ENCODE measurements at places on chromosomes 16 and 17.

- DNase-seq = no peak
Measured at GRCh38 chr17:17525956-17526355, 29.8 kb upstream of the RASD1 start.

- no peak for DNase-seq
Measured at GRCh38 chr17:4369557-4370230, 3.2 kb upstream of the UBE2G1 start.

DNA sequence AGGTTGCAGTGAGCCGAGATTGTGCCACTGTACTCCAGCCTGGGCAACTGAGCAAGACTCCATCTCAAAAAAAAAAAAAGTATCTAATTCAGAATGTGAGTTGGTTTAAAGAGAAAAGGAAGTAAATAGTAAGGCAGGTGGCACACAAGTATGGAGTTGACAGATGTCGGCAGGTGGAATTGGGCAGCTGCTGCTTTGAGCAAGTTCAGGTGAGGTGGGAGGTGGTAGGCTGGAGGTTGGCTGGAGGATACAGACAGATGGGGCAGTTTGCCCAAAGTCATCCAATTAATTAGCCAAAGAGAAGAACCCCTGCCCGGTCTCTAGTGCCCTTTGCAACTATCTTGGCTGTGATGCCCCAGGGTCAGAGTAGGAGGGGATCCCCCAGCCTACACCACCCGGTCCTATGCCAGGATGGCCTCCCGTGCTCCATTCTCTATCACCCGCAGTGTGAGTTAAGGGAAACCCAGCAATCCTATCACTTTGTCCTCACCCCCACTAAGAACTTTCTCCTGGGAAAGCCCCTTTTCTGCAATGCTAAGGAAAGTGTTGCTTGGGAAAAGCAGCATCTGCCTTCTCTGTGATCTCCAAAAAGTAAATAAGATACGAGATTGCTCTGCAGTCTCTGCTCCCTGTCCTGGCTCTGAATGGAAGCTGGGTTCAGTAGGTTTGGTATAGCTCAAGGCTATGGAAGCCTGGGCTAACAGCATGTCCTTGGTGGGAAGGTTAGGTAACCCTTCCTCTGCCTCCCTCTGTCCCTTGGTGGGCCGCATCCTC lies 32.2 kb downstream of the SLC12A3 start:
- no peak for DNase-seq

DNA sequence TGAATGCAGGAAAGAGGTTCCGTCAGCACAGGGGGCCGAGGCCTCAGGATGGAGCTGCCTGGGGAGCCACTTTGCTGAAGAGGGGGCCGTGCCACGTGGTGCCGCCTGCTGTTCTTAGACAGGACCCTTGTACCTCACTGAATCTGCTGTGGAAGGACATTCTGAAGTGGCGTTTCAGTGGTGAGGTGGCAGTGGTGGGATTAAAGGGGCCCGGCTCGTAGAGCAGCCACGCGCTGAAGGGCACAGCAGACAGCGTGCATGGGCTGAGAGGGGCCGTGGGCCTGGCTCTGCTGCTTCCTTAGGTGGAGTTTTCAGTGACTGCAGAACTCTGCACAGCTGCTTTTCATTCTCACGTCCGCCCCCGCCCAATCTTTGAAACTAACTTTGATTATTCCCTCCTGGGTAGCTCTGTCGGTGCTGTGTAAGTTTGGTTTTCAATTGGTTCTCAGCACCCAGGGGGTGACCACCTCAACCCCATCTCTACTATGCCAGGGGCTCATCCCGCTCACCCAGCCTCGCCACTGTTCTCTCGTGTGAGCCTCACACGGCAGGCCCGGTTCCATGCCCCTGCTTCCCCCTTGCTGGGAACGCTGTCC lies 70.3 kb downstream of the SEC14L1 start:
- DNase-seq = no peak

DNA sequence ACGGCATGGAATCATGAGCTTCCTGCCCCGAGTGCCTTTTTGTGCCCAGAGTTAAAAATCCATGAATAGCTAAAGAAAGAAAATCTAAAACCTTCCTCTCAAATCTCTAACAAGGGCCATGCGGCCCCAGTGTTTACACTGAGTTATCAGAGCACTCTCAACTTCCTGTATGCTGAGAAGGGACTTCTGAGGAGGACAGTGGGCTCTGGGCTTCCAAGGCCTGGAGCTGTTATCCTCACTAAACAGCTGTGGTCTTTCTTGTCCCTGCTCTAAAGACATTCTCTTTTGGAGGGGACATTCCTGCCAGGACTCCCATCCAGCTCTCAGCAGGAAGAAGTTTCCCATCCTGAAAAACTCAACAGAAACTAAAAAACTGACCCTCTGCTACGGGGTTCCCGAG lies 135.6 kb downstream of the AATF start:
- DNase-seq = no peak

- no peak for DNase-seq
Measured at GRCh38 chr17:17472333-17472920, 4.4 kb upstream of the MED9 start.

DNA sequence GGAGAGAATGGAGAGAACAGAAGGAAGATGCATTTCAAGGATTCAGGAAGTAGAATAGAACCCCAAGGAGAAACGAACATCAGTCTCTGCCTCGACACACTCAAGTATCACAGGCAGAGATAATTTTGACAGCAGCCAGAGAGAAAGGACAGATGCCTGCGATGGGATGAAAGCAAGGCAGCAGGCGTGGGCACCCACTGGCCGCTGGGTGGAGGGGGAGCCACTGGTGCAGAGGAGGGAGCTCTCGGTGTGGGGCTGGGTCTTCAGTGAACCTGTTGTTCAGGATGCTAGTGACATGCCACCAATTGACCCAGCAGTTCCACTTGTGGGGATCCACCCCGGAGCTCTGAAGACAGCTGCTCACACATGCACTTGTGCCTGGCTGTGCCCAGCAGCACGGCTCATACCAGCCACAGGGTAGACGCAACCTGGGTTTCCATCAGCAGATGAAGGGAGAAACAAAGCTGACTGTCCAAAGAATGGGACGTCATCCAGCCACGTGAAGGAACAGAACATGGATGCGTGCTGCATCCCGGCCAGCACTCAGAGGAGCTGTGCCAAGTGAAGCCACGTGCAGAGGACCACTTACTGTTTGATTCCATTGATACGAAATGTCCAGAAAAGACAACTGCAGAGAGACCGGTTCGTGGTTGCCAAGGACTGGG lies 127.0 kb downstream of the BANP start:
- DNase-seq = no peak

DNA sequence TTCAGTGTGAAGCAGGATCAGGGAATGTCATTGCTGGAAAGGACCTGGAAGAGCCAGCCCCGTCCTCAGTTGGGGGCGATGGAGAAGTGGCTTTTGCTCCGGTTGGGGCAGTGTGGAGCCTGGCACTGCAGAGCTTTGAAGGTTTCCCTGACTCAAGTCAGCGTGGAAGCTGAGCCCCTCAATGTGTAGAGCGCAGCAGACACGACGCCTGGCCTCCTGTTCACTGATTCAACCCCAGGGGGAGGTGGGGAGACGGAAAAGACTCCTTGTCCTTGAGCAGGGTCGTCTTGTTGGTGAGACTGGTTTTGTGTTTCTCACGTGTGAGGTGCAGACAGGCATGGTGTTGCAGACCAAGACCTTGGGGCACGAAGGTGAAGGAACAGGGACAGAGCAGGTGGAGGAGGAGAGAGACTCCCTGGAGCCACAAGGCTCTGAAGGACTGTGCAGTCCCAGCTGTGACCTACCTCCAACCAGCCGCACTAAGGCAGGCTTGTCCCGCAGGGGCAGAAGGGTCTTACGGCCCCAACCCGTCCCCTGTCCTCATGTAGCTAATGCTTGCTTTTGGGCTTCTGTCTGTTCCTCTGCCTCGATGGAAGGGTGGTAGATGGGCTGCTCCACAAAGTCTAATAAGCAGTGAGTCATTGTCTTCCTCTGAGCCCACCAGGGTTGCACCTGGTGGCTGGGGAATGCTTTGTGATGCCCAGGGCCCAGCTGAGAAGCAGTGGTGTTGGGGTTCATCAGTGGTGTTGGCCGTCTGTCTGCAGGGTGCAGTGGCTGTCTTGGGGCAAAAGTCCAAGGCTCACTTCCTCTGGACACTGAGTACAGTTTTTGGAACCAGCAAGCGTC lies 47.8 kb downstream of the MPRIP start:
- no peak for DNase-seq

- DNase-seq = no peak
Measured at GRCh38 chr17:15121426-15121825, 143.7 kb downstream of the PMP22 start.

DNA sequence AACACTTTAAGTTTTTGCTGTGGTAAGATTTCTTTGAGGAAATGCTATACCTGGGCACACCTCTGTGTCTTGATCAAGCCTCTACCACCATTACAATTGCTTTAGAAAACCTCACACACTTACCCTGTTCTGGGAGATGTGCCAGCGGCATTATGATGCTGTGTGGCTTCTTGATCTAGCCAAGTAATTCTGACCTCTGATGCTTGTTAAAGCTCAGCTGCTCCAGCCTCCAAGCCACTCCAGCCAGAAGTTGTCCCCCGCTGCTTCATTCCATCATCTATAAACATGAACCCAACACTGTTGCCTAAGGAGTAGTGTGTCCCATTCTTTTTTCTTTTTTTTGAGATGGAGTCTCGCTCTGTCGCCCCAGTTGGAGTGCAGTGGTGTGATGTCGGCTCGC lies 60.1 kb downstream of the CYLD start:
- no peak for DNase-seq

DNA sequence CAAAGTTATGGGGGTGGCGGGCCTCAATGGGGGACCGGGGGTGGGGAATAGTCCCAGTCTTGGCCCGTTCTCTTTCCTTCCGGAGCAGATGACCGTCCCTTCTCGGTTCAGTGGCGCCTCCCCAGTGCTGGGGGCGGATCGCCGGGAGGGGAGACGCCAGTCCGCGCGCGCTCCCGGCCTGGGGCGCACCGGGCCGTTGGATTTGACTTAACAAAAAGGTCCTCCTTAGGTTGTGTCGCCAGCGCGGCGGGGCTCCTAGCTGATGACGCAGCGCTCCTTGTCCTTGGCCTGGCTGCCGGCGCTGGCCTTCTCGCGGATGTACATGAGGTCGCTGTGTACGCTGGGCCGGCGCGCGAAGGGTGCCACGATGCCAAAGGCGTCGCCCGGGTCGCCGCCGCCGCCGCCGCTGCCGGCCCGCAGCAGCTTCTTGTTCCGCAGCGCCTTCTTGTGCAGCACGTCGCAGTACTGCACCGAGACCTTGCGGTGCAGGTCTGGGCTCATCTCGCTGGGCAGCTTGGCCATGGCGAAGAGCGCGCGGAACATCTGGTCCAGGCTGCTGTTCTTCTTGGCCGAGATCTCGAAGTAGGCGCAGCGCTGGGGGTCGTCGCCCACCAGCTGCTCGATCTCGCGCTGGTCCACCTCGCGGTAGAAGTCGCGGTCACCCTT lies 1.2 kb downstream of the RASD1 start:
- no peak for DNase-seq

GRCh38 chr17:36066365-36066985 lies 2.4 kb downstream of the CCL18 start:
- no peak for DNase-seq

DNA sequence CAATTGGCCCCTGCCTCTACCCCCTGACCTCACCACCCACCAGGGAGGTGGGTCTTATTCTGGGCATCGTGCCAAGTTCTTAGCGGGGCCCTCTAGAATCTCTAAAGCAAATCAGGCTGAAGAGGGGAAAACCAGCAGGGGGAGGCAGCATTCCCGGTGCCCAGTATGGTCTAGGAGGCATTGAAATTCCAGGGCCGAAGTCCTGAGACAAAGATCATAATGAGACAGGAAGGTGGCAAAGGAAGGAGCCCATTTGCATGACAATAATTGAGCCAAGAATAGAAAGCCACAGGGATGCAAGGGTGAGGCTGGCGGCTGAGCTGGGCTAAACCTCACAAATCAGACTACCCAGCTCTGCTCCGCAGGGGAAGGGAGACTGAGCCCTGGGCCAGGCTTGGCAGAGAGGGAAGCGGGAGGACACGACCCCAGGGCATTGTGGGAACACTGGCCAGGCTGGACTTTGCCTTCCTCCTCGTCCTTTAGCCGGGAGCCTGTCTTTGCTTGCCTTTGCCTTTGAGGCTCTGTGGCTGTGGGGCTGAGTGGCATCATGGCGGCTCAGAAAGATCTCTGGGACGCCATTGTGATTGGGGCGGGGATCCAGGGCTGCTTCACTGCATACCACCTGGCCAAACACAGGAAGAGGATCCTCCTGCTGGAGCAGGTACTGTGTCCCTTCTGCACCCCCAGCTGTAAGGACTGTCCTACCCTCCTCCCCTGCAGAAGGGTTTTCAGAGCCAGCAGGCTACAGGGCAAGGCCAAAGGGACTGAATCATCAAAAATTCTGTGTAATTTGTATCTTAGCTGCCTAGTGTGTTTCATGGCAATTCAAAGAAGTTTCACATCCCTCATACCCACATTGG lies at the start of gene PIPOX:
Gene PIPOX, plus strand, starts transcription at position 463 of the 860 bp plus-strand sequence. Its CDS starts 85 bp downstream, at position 548.
- no peak for DNase-seq

DNA sequence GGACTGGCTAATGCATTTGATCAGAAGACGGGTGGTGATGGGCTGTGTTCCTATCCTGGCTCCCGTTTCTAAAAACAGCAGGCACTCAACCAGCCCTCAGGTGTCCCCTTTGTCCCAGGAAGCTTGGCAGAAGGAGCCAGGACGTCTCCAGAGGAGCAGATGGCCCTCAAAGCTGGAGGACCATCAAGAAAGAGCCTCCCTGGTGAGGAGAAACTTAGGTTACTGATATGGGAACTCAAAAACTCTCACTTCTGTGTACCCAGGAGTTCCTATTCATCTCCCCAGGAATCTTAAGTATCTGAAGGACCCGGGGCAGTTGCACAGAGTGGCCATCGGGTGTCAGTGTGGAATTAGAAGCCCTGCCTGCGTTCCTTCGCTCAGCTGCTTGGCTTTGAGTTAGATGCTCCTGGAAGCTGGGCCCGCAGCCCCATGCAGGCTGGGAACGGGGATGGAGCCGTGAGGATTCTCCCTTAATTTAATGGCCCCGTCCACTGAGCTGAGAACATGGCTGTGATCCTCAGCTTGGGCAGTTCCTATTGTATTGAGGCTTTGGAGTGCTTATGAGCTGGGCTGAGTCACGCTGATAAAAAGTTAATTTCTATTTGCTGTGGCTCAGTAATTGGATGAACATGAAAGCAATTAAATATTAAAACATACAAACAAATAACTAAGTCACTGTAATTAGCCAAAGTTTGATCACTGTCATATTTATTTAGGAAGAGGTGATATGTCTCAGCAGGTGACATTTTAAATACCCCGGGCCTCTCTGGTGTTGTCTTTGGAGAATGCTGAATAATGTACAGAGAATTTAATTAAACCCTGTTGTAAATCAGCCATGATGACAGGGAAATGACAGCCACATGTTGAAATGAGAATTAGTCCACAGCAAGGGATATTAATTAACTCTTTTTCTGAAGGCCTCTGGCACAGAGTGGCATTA lies 402.1 kb downstream of the SEC14L1 start:
- peak; percentile 20 for DNase-seq
